ENCODE measurements at places on chromosomes 2 and 18.

DNA sequence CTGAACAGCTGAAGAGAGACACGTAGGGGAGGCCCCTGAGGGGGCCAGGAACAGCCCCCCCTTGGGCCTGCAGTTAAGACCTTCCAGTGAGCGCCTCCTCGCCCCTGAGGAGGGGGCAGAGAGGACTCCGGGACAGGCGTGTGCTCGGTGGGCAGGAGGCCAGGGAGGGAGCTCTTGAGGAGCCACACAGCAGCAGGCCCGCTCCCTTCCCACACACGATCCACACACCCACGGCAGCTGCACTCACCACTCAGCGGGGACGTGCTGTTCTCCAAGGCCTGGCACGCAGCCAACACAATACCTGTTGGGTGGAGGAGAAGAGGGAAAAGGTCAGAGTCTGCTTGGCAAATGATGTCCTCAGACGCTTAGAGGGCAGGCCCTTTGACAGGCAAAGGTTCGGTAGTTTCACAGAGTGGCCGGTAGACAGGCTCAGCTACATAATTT lies 39.0 kb downstream of the TGFA start:
- DNase-seq = no peak

DNA sequence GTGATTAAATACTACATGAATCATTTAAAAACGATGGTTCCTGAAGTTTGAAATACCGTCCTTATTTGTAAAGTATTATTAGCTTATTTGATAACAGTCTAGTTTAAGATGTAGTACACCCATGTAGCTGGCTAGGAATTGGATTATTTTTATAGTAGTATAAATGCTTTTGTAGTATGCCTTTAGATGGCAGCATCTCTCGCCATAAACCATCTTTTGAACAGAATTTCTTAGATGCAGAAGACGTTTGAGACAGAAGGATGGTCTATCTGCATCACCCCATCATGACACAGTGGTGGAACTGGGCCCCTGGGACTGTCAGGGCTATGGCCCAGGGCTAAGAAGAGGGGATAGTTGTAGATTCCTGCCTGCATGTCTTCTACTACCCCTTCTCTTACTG lies 152.7 kb downstream of the WDSUB1 start:
- DNase-seq = peak; percentile 82

GRCh38 chr18:3265564-3266033 lies 3.7 kb downstream of the MYL12B start:
- DNase-seq = no peak

GRCh38 chr2:162111958-162112850 lies 38.2 kb upstream of the DPP4 start:
- DNase-seq = no peak

- no peak for DNase-seq
These were observed 3.9 kb upstream of the FARP2 start for GRCh38 chr2:241352227-241352626.

DNA sequence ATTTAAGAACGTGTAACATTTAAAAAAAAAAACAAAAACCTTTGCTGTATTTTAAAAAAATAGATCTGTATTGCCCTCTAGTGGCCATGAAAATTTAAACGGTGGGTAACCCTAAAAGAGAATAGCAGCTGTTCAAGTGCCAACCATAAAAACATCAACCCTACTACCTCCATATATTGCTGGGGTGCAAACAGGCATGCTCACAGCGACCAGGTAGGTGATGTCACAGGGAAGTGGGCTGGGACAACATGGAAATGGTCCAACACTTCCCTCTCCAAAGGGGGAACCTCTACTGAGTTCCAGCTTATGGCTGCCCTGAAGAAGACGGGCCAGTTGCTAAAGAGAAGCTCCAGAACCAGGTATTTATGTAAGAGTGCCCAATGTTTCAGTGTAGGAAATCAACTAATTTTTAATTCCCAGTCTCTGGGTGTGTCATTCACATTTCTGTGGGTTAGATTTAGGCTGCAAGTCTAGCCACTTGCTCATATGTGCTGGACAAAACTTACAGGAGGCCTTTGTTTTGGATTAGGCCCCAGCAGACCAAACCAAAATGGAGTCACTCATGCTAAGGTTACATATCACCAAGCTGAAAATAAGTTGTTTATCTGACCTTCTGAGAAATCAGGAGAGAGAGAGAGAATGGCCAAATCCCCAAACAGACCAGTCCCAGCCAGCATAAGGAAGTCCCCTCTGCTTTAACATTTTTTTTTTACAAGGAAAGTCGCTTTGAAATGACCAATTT lies 54.5 kb downstream of the SKA1 start:
- no peak for DNase-seq

- no peak for DNase-seq
These were observed 19.8 kb downstream of the TET3 start for GRCh38 chr2:74004212-74005182.

GRCh38 chr2:57407772-57408201 lies 638.8 kb upstream of the VRK2 start:
- peak; percentile 64 for DNase-seq

DNA sequence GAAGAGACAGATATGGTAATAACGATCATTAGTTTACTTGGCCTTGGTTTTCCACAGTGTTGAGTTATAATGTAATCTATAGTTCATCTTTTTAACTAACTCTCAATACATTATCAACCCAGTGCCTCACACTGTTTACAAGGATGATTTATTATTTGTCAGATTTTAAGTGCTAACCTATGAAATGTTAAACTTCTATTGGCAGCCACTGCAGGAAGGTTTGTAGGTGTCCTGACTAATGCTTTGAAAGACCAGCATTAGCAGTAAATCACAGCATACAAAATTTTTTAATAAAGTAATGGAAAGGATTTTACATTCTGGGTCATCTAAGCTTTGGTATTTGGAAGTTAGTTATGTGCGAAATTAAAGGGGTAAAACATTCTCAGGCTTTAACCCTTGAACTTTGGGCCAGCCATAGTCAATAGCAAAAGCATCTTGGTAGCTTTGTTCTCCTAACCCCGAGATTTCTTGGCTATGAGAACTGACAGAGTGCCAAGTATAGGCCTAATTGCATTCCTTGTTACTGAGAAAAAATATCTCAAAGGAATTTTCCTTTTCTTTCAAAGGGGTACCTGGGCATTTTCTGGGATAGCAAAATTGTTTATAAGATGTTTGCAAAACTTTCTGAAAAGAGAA lies 30.6 kb downstream of the SPATS2L start:
- peak; percentile 46 for DNase-seq

Measured in spinal cord (tissue), 10 donors.